ENCODE measurements at places on chromosomes 3 and 15.

DNA sequence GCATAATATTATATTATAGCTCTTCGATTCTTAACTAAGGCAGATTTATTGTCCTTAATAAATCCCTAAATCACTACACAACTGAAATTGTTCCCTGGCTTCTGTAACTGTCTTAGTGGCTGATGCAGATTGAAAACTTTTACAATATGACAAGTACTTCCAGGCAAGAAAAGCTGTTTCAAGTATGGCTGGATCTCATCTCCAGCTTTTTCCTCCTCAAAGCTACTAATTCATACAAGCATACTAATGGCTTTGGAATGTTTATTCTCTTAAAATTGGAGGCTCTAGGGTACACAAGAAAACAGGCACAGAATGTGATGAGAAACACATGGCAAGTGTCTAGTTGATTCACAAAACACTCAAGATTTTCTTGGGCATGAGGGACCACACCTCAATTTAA lies 351.5 kb upstream of the ICE2 start:
- DNase-seq: no peak

- no peak for DNase-seq
These were observed 23.5 kb downstream of the NR1D2 start for GRCh38 chr3:23968463-23969184.

- DNase-seq: no peak
These were observed 3.8 kb downstream of the NLGN1 start for GRCh38 chr3:173401369-173401768.

- no peak for DNase-seq
These were observed 253.0 kb upstream of the NSMCE3 start for GRCh38 chr15:29522373-29523276.

- DNase-seq: no peak
These were observed 66.0 kb downstream of the DCUN1D1 start for GRCh38 chr3:182914341-182914740.

DNA sequence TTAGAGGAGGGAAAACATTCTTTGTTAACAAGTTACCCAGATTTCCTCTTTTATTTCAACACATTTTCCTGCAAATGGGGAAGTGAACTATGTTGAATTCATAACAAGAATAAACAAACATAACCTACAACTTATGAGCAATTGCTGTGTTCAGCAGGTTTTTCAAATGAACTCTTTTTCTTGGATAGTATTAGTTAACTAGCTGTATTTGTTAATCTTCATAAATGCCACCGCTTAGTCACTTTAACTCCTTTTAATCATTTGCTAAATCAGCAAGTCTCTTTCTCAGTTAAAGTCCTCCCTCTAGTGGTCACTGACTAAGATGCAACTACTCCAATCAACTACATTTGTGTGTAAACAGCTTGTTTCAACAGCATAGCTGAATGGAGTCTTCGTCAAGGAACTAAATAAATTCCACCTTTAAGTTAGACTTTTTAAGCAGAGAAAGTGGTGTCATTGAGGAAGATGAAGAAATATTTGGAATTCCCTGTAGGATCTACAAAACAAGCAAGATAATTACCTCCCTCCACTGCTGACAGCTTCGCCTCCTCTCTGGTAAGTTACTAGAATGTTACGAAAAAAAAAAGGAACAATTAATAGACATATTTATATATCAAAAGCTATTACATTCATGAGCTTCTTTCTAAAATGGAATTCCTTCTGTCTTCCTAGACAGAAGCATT lies 1122.0 kb downstream of the ROBO1 start:
- no peak for DNase-seq

DNA sequence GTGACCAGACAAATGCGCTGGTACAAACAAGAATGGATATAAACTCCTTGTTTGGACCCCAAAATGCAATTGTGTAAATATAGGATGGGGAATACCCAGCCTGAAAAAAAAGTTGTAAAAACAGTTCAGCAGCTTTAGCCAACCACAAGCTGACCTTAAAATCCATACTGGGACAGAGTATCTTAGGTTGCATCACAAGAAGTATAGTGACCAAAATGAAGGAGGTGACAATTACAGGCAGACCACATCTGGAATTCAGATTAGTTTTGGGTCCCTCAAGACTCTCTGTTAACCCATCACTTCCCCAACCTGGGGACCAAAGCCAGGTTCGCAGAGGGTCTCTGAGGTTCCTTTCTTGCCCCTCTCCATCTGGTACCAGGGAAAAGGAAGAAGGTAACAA lies 115.9 kb upstream of the PRR20G start:
- no peak for DNase-seq

DNA sequence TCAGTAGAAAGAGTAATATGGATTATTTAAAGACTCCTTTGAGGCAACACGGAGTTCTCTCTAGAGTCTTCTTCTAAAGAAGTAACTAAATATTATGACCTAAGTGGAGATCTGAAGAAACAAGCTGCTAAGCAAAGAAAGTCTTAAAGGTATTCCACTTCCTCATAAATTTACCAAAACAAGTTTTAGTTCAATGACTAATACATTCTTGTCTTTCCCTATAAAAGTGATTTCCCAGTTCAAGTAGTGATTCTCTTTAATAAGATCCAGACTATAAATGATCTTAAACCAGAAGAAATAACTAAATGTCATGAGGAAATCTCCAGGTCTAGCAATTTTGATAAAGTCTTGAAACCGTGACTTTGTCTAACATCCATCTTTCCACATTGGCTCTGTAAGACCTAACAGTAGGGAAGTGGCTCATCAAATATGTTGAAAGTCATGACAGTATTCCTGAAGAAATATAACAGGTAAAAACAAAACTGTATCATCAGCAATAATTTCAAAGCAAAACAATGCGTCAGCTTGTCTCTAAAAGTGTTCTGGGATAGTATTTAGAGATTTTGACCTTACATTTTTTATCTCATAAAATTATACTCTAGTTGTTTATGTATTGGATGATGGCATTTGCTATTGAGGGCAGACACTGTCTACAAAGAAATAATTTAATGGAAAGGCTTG lies 51.8 kb upstream of the NEDD4 start:
- no peak for DNase-seq

DNA sequence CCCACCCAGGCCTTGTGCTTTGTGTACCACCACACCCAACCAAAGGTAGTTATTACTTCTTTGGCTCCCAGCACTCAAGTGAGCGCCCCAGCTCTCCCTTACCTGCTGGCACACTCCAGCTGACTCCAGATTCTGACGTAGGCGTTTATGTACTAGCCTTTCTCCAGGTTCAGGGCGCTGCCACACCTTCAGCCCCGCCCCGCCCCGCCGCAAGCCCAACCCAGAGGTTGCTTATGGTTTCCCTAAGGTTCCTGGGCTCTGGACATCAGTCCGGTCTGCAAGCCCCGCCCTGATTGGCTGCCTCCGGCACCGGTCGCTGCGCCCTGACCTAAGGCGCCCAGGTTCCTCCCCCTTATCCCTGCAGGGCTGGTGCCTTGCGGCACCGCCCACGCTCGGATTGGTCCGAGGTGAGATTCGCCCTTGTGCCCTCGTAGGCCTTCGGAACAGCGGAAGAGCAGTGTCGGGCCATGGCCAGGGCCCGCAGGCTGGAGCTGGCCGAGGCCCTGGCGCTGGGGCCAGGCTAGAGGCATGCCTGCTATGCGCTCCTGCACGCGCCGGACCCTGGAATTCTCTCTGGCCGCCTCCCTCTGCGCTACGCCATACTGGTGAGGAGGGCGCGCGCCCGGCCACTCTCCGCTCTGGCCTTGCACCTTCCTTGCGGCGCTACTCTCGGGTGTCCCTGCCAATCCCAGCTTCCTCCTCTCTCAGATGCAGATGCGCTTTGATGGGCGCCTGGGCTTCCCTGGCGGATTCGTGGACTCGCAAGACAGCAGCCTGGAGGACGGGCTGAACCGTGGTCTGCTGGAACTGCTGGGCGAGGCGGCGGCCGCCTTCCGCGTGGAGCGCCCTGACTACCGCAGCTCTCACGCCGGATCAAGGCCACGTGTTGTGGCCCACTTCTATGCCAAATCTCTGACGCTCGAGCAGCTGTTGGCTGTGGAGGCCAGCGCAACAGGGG lies 19.8 kb upstream of the NUDT16 start:
- DNase-seq: no peak

Measured in activated T-cell treated with anti-CD3 and anti-CD28 coated beads for 24 hours (primary cell).